ENCODE measurements at places on chromosomes 5 and 9. TPM values are rescaled to one million over a fixed set of nuclear protein-coding genes. Genes with fewer than 3 reads are reported as not detected.
A peak's percentile ranks its signal among the peaks of the same experiment; 100 is the strongest.

DNA sequence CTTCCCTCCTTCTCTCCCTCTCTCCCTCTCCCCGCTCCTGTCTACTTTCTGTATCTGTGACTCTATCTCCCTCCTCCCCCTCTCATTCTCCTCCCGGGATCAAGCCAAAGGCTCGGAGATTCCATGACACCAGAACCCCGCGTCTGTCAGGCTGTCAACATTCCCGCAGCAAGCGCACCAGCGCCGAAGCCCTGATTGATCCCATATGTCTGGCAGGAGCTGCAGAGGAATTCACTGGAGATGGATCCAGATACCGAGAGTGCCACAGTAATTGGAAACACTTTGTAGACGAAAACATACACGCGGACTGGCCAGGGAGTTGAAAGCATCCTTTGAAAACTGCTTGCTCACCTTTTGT is 300 bp upstream of the SVEP1 start:
- DNase-seq = peak; percentile 66

The SV2C gene
- total RNA-seq = 0.22 TPM

The GNA14 gene
- total RNA-seq = 2.6 TPM

DNA sequence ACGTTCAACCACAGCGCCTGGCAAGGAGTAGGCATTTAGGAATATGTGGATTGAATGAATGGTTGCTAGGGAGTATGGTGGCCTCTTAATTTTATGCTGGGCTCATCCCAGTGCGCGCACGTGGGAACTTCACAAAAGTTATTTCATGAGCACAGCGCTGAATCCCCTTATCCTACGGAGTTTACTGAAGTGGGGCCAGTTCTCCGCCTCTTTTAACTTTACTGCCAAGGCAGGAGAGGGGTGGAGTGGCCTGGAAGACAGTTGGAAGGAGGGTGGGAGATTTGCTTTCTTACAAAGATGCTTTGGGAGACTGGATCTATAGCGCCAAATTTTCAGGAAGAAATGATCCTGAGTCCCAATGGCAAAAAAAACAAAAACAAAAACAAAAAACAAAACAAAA is 326.5 kb downstream of the SH3GL2 start:
- no peak for DNase-seq

DNA sequence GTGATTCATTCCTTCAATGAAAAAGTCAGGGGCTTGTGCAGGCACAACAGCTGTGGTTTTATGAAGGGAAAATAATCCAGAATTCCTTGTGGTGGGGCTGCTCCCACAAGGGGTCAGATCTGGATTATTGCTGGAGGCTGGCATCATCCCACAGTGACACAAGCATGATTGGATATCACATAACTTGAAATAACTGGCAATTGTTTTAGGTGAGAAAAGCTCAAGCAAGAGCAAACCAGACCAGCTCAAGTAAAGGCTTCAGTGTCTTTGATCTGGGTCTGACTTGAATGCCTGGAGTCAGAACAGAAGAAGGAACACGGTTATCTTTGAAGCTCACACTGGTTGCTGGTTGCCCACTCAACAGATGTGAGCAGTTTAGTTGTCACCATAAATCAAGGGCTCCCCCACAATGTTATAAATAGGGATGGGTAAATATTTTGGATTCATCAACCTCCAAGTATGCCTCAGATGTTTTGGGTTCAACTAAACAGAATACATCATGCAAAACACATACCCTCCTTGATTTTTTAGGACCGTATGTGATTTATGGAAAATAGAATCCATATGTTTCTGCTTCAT is 3.1 kb upstream of the ZNF474 start:
- no peak for DNase-seq

The CMYA5 gene
- total RNA-seq = 886 TPM

DNA sequence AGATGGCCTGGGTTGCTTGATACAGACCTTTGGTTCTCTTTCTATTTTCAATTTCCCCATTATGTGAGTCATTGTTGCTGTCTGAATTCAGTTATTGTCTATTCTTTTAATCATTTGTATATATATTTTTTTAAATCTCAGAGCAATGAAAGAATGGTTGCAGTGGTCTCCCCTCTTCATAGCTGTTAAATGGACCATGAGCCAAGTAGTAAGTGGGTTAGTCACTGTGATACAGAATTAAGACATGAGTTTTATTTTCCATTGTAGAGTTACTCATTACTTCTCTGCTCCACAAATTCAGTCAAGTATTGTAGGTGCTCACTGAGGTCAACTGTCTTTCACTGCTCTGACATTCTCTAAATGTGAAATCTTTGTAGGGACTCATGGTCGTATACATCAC is 174.6 kb upstream of the GRAMD2B start:
- DNase-seq = no peak

The HSPB3 gene
- total RNA-seq = 549 TPM

The SCAMP1 gene
- total RNA-seq = 29.5 TPM

DNA sequence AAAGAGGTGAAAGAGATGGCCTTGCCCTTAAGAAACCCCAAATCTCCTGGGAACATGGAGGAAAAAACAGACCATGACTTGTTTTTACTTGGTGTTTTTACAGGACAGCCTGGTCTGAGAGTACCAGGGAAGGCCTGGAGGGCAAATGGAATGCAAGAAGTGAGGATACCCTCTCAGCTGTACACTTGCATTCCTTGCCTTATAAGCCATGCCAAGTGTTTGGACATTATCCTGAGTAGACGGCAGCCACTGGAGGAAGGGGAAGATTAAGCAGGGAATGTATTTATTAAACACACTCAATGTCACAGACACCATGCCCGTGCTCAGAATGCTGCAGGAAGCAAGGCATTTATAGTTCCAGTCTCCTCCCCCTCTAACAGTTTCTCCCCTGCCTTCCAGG is 581.4 kb downstream of the CDK5RAP2 start:
- no peak for DNase-seq

GRCh38 chr5:154197801-154198491 is 7.4 kb downstream of the GALNT10 start:
- DNase-seq = no peak

The SNCAIP gene
- 1.7 TPM for total RNA-seq

DNA sequence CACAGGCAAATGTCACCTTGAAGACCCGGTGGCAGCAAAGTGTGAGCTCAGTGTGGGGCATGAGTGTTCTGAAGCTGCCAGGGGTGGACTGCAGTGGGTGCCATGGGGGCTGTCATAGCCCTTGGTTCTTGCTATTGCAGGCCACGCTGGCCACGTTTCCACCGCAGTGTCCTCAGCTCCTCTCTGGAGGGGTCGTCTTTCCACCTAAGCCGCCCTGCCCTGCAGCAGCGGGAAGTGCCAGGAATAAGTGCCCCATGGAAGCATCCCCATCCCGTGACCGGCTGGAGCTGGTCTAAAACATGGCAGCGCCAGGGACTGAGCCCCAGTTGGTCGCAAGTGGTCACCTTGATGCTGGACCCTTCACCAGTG is 6.9 kb downstream of the OBP2B start:
- no peak for DNase-seq

- DNase-seq = no peak
Measured at GRCh38 chr5:138354387-138354786, 1.9 kb downstream of the KDM3B start.

DNA sequence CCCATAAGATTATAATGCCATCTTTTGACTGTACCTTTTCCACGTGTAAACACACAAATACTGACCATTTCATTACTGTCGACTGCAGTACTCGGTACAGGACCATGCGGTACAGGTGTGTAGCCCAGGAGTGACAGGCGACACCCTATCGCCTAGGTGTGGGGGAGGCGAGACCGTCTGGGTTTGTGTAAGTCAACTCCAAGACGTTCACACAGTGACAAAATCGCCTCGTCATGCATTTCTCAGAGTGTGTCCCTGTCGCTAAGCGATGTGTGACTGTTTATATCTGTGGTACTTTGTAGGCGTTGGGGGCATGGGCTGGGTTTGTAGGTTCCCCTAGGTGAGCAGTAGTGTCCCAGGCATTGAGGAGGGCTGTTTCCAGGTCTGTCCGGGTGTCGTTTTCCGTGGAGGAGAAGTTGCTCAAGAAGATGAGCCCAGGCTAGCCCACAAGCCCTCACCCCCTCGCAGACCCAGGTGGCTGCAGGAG is 20.3 kb downstream of the NEK6 start:
- no peak for DNase-seq

The SPAAR gene
- 9.6 TPM for total RNA-seq

- peak; percentile 50 for DNase-seq
Measured at GRCh38 chr9:135591506-135592330, 30.2 kb downstream of the PAEP start.

- DNase-seq = no peak
Measured at GRCh38 chr5:132150565-132150964, 77.0 kb downstream of the CSF2 start.

The REEP2 gene
- total RNA-seq = 5.2 TPM

GRCh38 chr9:131545786-131546335 is 538 bp downstream of the PRRT1B start:
- no peak for DNase-seq

The RAD50 gene
- total RNA-seq = 31.4 TPM

DNA sequence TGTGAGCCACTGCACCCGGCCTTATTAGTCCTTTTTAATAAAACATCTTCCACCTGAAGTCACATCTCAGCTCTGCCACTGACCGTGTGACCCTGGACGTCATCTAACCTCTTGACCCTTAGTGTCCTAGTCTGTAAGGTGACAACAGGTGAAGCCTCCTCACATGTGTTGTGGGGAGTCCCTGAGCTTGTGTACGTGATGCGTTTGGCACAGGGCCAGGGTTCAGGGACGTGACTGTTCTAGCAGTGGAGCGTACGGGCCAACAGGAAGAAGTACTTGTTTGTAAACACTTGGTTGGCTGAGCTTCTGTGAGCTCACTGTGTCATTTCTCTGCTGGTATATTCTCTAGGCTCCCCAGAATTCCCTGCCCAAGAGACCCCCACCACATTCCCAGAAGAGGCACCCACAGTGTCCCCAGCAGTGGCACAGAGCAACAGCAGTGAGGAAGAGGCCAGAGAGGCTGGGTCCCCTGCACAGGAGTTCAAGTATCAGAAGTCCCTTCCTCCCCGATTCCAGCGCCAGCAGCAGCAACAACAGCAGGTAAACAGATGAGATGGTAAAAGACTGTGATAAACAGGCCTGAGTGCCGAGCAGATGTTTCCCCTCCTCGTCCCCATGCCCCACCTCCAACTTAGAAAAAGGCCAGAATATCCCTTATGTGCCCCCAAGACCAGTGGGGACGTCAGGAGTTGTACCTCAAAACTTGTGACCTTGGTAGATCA is 35.3 kb upstream of the POMT1 start:
- no peak for DNase-seq

The SLC4A9 gene
- not detected for total RNA-seq

DNA sequence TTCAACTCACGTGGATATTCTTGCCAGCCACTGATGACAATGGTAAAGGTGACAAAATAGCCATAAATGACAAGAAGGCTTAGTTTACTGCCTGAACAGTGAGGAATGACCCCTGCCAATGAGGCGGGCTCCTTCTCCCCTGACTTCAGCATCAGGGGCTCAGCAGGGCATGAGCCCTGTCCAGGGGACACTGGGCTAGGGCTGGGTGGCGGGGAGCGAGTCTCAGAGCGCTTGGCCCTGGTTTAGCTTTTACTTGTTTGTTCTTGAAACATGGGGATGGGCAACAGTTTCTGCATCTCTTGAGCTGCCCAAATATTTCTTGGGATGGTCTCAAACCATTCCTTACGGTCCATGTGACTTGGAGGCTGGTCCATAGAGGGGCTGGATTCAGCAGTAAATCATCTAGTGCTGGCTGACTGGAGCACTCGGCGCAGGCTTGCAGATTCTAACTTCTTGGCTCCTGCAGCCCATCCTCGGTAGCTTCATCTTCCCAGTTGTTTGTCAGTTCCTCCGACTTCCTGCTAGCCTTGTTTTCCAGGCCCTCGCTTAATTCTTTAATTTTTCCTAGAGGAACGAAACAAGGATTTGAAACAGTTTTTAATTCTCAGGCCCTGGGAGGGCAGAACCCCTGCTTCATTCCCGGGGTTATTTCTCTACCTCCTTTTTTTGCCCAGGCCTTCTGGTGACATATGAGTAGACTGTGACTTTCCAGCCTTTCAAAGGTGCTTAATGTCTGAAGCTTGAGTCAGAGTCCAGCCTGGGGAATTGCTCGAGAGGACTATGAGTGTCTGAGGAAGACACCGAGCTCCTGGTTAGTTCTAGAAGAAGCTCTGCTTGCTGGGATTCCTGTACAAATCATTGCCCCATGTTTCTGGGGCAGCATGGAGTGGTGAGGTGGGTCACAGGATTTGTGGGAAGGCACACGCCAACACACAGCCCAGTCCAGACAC is 4.5 kb upstream of the HMCN2 start:
- DNase-seq = no peak

DNA sequence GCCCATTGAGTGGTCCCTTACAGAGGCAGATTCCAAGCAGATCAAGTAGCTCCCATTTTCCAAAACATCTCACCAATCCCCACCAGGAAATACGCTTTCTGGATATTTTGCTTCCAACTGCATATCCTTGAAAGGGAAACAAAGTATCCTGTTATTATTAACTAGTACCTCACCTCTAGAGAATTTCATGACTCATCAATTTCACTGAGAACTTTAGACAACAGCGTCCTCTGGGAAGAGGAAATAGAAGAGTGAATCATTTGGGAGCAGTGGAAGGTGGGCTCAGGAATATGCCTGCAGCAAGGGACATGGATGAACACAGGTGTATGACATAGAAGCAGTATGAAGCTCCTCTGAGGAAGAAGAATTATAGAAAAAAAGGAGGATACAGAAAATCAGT is 186.7 kb downstream of the MARCHF11 start:
- DNase-seq = no peak

The FCN2 gene
- total RNA-seq = not detected

GRCh38 chr5:1934056-1934394 is 51.3 kb upstream of the IRX4 start:
- no peak for DNase-seq

- no peak for DNase-seq
Measured at GRCh38 chr5:8340739-8341344, 471.9 kb downstream of the MTRR start.

DNA sequence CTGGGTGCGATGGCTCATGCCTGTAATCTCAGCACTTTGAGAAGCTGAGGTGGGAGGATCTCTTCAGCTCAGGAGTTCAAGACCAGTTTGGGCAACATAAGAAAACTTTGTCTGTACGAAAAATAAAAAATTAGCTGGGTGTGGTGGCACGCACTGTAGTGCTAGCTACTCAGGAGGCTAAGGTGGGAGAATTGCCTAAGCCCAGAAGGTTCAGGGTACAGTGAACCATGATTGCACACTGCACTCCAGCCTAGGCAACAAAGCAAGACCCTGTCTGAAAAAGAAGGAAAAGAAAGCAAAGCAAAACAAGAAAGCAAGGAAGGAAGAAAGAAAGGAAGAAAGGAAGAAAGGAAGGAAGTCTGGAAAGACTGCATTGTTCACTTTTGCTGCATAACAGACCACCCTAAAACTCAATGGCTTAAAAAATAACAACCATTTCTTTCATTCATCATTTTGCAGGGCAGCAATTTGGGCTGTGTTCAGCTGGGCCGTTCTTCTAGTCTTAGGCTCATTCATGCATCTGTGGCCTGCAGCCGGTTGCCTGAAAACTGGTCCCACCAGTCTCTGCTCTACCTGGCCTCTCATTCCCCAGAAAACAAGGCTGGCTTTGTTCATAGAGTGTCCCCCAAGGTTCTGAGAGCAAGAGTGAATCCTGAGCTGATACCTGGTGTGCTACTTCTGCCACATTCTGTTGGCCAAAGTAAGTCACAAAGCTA is 82.4 kb upstream of the MIER3 start:
- no peak for DNase-seq

GRCh38 chr5:171647043-171647903 is 138.3 kb upstream of the SMIM23 start:
- DNase-seq = no peak

The MLANA gene
- total RNA-seq = not detected

GRCh38 chr5:93503598-93504067 is 77.4 kb downstream of the NR2F1-AS1 start:
- no peak for DNase-seq

Data from Right ventricle myocardium inferior (tissue), 1 donor.